ENCODE measurements at places on chromosomes 1 and 21. TPM values are rescaled to one million over a fixed set of nuclear protein-coding genes. Genes with fewer than 3 reads are reported as not detected.

The FGR gene
- 106 TPM for polyA plus RNA-seq

The FMO3 gene
- not detected for polyA plus RNA-seq

The S100PBP gene
- 18.8 TPM for polyA plus RNA-seq

The KRTAP22-2 gene
- polyA plus RNA-seq = not detected

The C4BPA gene
- polyA plus RNA-seq = not detected

Data from naive B cell (primary cell).